ENCODE measurements at places on chromosomes 2 and 18. TPM values are rescaled to one million over a fixed set of nuclear protein-coding genes. Genes with fewer than 3 reads are reported as not detected.

Gene PRKAG3
- total RNA-seq: 2.9 TPM

Gene RGPD4
- 0.23 TPM for total RNA-seq

Gene TBC1D8
- 12.7 TPM for total RNA-seq

Gene ARHGEF4
- 20.9 TPM for total RNA-seq

Gene IL36RN
- 0.84 TPM for total RNA-seq

Gene OSBPL6
- total RNA-seq: 3.1 TPM

Gene DAPL1
- not detected for total RNA-seq

Gene CD28
- total RNA-seq: not detected

Gene ALPP
- total RNA-seq: not detected

Gene LYPD6B
- 27.2 TPM for total RNA-seq

Gene FTCDNL1
- 2.1 TPM for total RNA-seq

Gene XDH
- total RNA-seq: 3.9 TPM

Gene ANKRD29
- total RNA-seq: 2.4 TPM

Gene YWHAQ
- total RNA-seq: 248 TPM

Gene CYS1
- total RNA-seq: 1.4 TPM

Gene ADGRF3
- total RNA-seq: 0.83 TPM

Gene TBR1
- 0.13 TPM for total RNA-seq
